ENCODE measurements at places on chromosomes 7 and 10.

DNA sequence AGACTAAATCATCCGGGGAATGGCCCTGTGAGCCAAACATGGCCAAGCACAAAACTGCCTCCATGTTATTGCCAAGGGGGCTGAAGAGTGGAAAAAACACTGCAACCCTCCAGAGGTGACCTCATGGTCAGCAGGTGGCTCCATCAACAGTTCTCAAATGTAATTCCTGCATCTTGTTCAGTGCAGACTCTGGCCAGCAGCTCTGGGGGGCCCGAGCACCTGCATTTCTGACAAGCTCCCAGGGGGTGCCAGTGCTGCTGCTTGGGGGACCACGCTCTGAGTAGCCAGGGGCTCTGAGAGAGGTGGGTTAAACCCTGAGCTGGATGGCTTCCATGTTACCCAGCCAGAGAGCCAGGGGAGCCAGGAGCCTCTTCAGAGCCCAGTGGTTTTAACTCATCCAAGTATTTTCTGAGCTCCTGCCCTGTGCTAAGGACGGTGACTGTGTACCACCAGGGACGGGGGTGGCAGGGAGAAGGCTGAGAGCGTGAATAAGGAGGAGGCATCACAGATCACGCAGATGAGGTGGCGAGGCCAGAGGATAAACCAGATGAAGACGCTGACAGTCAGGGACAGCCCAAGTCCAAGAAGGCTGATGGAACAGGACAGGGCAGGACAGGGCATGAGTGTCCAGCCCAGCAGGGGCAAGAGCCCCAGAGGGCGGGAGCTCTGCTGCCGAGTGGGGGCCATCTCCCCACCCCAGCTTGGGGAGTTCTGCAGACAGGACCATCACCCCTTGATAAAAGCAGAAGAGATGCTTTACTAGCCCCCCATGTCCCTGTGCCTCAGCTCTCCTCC lies 52.9 kb downstream of the CLEC2L start:
- DNase-seq, result no peak

GRCh38 chr10:124171561-124171960 lies 78.2 kb upstream of the CHST15 start:
- peak; percentile 9 for DNase-seq

- DNase-seq, result no peak
These were observed 18.9 kb downstream of the TWIST1 start for GRCh38 chr7:19098510-19098909.

GRCh38 chr7:44367475-44368043 lies 42.2 kb upstream of the CAMK2B start:
- DNase-seq, result no peak

- no peak for DNase-seq
These were observed 34.7 kb downstream of the PRSS2 start for GRCh38 chr7:142805350-142806021.

DNA sequence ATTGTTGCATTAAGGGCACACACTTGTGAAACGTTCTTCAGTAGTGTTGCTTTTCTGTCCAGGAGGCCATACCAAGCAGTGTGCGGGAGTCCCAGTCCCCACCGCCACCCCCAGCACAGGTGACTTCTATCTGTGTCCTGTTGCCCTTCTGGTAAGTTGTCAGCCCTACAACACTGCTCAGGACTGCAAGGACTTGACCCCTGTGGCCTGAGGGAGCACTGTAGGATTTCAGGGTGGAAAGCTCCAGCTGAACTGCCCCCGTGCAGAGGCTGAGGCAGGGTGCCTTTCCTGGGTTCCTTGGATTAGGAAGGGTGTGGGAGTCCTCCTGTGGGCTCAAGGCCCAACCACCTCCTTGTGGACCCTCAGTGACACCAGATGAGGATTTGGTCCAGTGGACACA lies 26.8 kb upstream of the ZNF488 start:
- no peak for DNase-seq

DNA sequence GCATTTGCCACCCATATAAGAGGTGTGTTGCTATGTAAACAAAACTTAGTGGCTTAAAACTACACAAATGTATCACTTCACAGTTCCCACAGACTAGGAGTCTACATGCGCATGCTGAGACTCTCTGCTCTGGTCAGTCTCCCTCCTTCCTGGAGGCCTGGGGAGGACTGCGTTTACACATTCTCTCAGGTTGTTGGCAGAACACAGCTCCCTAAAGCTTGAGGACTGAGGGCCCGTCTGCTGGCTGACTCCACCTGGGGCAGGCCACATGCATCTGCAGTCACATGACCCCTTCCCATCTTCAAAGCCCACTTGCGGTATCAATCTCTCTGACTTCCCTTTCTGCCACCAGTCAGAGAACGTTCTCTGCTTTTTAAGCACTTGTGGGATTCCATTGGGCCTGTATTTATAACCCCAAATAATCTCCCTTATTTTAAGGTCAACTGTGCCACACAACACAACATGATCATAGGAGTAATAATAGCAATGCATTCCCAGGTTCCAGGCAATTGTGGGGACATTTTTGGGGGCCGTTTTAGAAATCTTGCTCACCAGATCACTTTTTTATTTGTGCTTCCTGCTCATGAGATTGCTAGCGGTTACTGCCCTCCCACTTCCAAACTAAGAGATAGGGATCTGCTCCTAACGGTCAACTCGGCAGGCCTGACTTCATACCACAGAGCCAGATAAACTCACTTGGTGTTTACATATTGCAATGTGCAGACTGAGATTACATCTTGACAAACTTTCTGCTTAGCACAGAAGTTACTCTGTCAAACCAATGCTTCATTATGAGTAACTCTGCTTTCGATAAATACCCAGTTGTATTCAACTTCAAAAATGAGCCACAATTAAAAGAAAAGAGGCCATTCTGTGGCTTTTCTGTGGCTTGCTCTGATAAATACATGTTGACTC lies 96.3 kb downstream of the ALOX5 start:
- no peak for DNase-seq

GRCh38 chr7:82404094-82404493 lies 39.5 kb downstream of the CACNA2D1 start:
- DNase-seq, result no peak

- DNase-seq, result no peak
These were observed 211.2 kb upstream of the PODXL start for GRCh38 chr7:131767591-131767990.

DNA sequence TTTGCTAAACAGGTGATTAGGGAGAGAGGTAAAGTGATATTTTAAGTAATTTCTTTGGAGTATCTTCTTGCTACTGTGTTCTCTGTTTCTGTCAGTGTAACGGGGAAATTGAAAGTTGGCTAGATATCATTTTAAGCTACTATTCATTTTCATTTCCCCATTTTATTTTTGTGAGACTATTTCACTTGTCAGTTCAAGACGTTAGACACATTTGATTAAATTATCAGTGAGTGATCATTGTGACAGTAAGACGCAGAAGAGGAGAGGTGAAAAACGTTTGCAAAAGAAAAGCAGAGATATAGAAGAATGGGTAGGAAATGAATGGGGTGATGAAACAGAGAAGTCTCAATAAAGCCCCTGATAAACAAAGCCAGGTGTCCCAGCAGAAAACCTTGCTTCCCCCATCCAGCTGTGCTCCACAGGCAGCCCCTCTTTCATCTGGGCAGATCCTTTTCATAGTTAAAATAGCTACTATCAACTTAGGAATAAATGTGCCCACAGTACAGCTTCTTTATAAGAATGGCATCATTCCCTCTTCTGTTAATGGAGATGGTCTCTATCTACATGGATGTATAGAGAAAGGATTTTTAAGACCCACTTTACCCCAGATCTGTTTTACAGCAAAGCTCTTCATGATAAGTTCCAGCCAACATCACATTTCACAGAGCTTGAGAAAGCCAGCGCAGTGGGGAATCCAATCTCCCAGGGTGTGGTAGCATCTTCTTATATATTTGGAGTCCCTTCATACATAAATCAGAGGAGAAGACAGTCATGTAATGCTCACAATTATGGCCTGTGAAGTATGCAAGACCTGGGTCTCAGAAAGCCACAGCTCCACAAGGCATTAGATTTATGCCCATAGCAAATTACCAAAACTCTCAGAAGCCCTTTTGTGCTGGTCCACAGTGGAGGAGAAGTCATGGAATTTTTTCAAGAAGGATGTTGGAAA lies 138.1 kb upstream of the ITGB1 start:
- no peak for DNase-seq

GRCh38 chr7:36711256-36711655 lies 13.0 kb downstream of the AOAH start:
- no peak for DNase-seq

- DNase-seq, result no peak
These were observed 743.0 kb downstream of the NRG3 start for GRCh38 chr10:82618007-82618406.

DNA sequence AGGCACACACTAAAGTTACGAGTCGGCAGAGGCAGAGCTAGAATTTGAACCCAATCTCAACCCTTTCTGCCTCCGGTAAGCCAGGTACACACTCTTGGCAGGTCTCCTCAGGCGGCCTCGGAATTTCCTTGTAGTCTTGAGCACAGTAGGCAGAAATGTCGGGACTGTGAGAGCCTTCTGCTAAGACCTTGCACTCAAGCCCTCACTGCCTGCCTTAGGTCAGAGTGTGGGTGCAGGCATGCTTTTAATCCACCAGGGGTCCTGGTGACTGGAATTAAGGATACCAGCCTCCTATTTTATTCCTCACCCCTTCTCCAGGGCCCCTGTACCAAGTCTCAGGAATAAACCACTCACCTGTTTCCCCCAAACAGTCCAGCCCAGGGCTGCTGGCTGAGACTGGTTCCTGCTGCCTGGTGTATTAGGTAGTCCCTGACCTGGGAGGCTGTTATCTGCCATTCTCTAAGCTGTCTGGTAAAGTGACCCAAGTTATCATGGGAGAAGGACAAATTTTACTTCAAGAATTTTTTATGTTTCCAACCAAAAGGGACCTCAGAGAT lies 855 bp downstream of the ATP6V1F start:
- no peak for DNase-seq

GRCh38 chr7:44274623-44274975 lies 50.8 kb downstream of the CAMK2B start:
- no peak for DNase-seq

DNA sequence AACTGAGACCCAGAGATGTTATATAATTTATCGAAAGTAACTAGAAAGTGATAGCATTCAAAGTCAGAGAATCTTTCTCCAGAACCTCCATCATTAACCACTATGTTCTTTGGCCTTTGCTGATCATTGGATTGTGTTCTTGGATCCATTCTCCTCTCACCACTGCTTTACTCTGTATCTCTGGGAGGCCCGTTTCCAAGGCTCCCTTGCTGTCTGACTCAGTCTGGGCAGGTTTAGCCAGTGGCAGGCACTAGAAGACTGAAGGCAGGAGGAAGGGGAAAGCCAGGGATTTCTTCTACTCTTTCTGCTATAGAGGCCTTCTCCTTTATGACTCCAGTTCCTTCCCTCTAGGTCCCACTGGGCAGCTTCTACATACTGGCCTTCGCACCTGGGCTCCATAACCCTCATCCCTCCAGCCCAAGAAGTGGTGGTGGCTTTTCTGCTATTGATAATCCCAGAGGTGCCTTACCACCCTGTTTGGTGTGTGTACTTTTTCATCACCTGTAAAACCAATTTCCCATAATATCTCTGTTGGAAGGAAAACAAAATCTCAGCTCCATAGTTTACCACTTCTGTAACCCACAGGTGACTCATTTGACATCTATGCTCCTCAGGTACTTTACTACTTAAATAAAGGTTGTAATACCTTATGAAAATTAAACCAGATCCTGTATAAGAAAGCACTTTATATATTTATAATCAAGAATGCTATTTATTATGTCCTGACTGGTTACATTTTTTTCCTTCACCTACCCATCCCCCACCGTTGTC lies 36.0 kb downstream of the BCAP29 start:
- DNase-seq, result no peak

DNA sequence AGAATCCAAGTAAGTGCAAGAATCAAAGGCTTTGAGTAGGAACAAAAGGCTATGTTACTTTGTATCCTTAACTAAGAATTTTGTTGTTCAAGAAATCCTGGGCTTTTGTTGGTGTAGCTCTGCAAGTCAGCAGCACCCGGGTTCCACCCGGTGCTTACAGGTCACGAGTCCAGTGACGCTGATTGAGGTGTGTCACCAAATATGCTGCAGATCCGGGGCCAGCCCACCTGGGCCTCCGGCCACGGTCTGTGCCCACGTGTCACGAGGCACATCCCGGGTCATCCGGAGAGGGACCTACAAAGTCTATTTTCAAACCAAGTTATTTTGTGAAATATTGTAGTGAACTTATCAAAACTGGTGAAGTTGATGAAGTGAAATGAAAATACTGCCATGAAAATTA lies 103.1 kb downstream of the MGMT start:
- no peak for DNase-seq

GRCh38 chr7:30831936-30832335 lies 60.7 kb downstream of the MINDY4 start:
- DNase-seq, result no peak

DNA sequence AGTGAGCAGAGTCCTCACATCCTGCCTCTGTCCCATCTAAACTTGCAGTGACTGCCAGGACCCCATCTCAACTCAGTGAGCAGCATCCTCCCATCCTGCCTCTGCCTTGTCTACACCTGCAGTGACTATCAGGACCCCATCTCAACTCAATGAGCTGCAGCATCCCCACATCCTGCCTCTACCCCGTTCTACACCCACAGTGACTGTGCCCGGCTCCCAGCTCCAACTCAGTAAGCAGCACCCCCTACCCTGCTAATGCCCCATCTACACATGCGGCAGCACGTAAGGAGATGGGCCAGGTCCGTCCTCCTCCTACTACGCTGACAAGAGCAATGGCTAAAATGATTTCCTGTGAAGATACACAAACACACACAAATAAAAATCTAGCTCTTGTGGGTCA lies 65.5 kb downstream of the TNS3 start:
- no peak for DNase-seq

DNA sequence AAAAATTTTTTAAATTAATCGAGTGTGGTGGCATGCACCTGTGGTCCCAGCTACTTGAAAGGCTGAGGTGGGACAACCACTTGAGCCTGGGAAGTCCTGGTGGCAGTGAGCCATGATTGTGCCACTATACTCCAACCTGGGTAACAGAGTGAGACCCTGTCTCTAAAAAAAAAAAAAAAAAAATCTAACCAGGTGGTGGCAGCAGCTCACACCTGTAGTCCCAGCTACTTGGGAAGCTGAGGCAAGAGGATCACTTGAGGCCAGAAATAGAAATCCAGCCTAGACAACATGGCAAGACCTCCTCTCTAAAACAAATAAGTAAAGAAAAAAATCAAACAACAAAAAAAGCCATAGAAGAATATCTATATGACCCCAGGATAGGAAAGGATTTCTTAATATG lies 3.6 kb upstream of the MYOF start:
- no peak for DNase-seq

Measured in femur (tissue), 1 donor.